NT2/D1 (cell line): ENCODE measurements at places on chromosomes 16 and 17.

DNA sequence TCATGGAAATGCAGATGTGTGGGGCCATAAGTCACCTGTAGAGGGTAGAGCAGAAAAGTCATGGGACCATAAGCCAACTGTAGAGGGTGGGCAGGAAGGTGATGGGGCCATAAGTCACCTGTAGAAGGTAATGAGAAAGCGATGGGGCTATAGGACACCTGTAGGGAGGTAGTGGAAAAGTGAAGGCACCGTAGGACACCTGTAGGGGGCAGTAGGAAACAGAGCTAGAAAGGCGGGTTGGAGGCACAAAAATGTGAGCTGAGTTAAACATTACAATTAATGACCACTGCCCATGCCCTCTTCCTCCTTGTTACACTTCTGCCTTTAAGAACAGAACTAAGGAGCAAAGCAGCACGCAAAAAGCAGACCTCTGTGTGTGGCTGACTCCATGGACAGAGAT, 150.1 kb downstream of the SHISA6 start:
- DNase-seq, result peak; percentile 16

DNA sequence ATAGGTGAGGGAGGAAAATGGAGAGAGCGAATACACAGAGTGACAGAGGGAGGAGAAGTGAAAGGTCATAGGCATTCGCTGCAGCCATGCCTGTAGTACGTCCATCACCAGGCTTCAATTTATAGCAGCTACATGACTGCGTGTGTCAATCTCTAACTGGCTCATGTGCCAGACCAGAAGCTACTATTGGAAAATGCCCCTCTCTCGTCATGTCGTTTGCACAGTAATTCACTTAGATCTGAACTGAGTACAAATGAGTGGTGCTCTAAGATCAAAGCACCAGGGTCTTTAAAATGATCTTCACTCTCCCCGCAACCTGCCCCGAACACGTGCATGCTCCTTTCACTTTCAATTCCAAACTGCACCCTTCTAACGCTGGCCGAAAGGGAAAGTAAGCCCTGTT, 51.3 kb downstream of the ADCY9 start:
- no peak for DNase-seq

DNA sequence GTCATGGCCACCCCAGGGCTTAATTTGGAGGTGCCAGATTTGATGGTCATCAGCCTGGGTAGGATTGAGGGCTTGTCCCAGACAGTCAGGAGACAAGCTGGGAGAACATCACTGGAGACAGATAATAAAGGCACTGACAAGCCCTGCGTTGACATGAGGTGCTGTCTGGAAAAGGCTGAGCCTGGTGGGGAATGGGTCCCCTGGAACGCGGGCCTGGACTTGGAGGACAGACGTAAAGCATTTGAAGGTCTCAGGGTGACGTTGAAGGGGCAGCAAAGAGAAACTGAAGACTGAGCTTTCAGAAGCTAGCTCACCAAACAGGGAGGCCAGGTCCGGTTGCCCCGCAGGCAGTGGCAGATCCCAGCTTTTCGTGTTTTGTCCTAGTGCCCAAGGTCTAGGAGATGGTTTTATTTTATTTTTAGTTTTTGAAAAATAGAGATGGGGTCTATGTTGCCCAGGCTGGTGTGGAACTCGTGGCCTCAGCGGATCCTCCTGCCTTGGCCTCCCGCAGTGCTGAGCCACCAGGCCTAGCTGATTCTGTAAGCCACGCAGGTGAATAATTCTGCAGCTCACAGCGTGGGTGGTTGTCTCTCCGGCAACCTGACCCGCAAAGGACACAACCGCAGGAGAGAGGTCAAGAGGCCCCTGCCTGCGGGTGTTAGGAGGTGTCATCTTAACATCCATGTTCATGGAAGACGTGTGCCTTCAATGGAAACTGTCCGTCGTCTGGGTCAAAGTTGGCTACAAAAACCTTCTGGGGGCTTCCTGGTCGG, 37.6 kb downstream of the METRNL start:
- no peak for DNase-seq

- no peak for DNase-seq
Measured at GRCh38 chr17:27283751-27284150, 10.2 kb upstream of the WSB1 start.

DNA sequence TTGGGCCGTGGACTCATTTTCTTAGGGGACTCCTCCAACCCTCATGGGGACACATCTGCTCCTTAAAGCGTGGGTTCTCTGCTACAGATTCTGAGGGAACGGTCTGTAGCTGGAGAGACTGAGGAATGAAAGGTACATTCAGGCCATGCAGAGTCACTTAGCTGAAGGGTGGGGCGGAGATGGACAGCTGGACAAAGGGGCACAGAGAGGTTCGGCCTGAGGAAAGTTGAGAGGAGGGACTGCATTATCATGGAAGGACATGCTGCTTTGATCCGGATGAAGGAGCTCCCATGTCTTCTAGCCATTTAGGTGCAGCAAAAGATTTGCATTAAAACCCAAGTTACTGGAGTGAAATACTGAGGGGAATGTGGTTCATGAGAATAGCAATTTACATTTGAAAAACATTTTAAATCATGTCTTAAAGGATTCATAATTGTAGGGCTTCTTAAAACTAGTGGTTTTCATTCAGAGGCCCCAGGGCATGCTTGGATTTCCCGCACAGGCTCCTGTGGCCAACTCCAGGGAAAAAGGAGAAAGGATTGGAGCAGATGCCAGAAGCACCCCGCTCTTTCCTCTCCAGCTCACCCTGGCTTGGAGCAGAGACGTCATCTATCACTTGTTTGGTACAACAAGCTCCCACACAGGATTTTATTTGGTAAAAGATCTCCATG, 54.2 kb downstream of the CDRT4 start:
- DNase-seq, result no peak

DNA sequence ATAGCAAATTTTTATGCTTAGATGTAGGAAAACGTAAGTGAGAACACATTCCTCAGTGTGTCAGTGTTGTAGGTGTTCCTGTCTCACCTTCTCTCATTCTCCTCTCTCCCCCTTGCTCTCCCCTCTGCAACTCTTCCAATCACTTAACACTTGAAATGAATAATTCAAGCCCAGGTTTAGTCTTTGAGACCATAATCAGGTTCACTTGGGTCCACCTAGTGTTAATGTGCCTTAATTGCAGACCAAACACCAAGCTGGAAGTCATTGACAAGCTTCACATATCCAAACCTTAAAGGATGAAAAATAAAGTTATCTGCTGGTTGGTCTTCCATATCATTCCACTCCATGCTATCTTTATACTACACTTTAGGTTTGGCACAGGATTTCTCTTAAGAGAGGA, 37.0 kb downstream of the STXBP4 start:
- DNase-seq, result peak; percentile 8

GRCh38 chr16:30491744-30492308, 19.3 kb downstream of the ITGAL start:
- DNase-seq, result no peak

DNA sequence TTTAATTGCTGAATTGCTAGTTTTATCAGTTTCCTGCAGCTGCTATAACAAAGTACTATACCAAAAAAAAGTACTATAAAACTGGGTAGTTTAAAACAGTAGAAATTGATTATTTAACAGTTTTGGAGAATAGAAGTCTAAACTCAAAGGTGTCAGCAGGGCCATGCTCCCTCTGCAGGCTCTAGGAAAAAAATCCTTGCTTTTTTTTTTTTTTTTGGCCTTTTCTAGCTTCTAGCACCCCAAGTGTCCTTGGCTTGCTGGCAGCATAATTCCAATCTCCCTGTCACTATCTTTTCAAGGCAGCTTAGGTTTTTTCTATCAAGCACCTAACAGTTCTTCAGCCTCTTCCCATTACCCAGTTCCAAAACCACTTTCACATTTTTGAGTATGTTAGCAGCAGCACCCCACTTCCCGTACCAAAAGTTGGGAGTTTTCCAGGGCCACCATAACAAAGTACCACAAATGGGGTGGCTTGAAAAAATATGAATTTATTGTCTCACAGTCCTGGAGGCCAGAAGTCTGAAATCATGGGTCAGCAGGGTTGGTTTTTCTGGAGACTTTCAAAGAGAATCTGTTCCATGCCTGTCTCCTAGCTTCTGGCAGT, 37.4 kb downstream of the BPTF start:
- no peak for DNase-seq

GRCh38 chr17:32503251-32504165, 16.7 kb downstream of the CDK5R1 start:
- DNase-seq, result no peak
